ENCODE measurements at places on chromosomes 12 and 14.

GRCh38 chr12:98162906-98163678 is 352.3 kb upstream of the TMPO start:
- DNase-seq = no peak

GRCh38 chr14:78131616-78132015 is 38.6 kb upstream of the NRXN3 start:
- no peak for DNase-seq

- DNase-seq = no peak
These were observed 107.7 kb upstream of the CAND1 start for GRCh38 chr12:67161322-67161918.

- DNase-seq = no peak
These were observed 8.2 kb upstream of the CCDC85C start for GRCh38 chr14:99612071-99612737.

- no peak for DNase-seq
These were observed 4.8 kb downstream of the SLC38A1 start for GRCh38 chr12:46264057-46264456.

DNA sequence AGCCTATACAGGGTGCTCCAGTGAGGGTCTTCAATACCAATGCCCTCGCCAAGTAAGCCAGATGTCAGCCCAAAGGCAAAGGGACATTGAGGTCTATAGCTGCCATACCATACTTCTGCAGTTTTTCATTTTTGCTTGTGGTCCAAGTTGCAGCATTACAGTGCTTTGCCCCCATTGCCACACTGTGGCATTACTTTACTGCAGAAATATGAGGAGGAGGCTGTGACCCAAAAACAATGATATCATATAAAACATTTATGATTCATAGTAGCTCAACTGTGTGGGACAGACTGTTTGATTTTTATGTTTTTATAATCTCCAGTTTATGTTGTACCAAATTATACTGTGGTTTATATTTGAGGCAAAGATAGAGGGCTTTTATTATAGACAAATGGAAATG is 64.1 kb downstream of the KIAA0586 start:
- DNase-seq = no peak

- no peak for DNase-seq
These were observed 28.3 kb upstream of the ETFBKMT start for GRCh38 chr12:31631023-31631724.

DNA sequence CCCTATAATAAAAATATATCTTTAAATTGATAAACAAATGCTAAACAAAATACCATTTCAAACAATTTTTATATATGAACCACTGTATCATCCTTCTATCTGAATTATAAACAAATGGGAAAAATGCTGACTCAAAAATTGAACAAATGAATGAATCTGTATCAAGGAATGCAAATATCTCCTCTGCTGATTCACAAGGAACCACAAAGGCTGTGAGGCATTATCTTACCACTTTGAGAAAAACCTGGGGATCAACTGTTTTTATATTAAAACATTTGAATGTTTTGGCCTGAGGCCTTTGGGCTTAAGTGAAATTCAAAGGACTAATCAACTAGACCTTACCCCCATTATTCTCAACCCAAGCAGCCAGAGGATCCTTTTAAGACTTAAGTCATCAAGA is 86.3 kb downstream of the EML5 start:
- no peak for DNase-seq

GRCh38 chr14:98607341-98607910 is 664.6 kb downstream of the BCL11B start:
- DNase-seq = no peak

DNA sequence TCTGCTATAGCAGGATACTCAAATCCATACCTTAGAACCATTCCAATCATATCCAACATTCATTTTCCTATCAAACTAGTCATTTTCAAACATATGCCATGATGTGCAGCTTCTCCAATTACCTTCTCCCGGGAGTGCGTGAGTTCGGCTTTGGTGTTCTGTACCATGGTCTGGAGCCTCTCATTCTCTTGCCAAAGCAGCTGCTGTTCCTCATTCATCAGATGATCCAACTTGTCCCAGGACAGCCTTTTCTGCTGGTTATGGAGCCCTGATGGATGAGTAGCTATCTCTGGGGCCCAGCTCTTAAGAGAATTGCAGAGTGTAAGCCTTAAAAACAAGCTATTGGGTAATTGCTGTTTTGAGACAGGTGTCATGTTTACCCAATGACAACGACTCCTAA is 71.1 kb upstream of the SAV1 start:
- DNase-seq = no peak

Data from sciatic nerve (tissue), 2 donors.